ENCODE measurements at places on chromosomes 2 and 18.

DNA sequence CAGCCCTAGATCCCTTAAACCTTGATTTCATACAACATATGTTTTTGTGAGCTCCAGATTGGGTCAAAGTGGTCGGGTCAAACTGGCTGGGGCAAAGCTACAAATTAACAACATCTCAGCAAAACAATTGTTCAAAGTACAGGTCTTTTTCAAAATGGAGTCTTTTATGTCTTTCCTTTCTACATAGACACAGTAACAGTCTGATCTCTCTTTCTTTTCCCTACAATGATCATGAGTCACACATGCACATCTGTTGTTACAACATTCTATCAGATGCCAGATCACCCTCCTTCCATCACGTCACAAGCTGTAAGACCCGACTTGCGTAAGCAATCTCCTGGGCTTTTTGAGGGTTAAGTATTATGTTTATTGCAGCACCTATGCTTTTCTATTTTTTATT, 55.1 kb downstream of the RHOB start:
- peak; percentile 87 for DNase-seq

DNA sequence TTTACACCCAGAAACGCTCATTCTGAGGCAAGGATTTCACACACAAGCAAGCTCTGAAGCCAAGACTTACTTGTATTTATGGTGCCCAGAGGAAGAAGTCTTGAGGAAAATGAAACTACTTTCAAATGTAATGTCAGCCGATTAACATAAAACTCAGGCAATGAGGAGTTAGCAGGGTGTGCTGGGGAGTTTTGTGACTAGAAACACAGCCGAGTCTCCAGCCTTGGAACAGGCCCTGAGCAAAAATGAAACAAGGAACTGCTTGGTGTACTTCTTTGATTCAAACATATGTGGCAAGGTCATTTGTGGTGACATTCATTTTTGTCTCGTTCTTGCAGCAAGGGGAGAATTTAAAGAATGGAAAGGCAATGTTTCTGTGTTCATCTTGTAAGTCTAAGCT, 4.5 kb downstream of the DYTN start:
- no peak for DNase-seq

DNA sequence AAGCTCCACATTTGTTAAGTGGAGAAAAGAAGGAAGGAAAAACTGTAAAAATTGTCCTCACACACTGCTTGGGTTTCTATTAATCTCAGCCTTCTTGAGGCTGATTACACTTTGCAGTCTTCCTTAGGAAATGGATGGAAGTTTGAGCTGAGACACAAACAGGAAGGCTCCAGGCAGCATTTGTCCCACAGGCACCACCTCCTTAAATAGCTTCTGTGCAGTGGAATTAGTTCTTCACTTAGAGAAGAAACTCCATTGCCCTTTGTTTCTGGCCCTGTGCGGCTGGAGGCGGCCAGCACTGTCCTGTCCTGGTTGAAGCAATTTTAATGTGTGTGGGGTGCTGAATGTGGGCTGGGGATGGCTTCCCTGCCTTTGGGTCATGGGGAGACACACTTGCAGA, 44.3 kb downstream of the ARHGAP28 start:
- DNase-seq: no peak

GRCh38 chr2:23092831-23093230, 292.1 kb upstream of the KLHL29 start:
- peak; percentile 3 for DNase-seq

GRCh38 chr2:118481299-118481698, 366.1 kb downstream of the EN1 start:
- DNase-seq: no peak

DNA sequence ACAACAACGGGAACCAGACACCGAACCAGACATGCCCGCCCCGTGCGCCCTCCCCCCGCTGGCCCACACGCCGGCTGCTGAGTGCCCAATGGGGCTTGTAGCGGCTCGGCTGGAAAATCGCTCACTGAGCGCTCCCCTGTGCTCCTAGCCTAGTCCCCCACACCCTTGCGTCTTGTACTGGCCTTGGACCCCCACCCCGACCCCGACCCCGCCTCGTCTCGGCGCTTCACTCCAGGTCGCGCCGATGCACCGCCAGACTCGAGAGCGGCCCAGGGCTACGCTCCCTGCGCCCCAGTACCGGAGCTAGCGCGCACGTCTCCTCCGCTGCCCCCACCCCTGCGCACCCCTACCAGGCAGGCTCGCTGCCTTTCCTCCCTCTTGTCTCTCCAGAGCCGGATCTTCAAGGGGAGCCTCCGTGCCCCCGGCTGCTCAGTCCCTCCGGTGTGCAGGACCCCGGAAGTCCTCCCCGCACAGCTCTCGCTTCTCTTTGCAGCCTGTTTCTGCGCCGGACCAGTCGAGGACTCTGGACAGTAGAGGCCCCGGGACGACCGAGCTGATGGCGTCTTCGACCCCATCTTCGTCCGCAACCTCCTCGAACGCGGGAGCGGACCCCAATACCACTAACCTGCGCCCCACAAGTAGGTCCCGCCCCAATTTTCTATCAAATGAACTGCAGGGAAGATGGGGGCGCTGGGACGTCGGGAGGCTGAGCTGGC, 1.5 kb downstream of the GAD1 start:
- peak; percentile 7 for DNase-seq

GRCh38 chr2:43754180-43754579, 19.7 kb upstream of the DYNC2LI1 start:
- no peak for DNase-seq

Measured in M059J (cell line).